ENCODE measurements at places on chromosomes 16 and 17.

- no peak for DNase-seq
Observed at GRCh38 chr16:51994597-51994996, 552.3 kb downstream of the TOX3 start.

DNA sequence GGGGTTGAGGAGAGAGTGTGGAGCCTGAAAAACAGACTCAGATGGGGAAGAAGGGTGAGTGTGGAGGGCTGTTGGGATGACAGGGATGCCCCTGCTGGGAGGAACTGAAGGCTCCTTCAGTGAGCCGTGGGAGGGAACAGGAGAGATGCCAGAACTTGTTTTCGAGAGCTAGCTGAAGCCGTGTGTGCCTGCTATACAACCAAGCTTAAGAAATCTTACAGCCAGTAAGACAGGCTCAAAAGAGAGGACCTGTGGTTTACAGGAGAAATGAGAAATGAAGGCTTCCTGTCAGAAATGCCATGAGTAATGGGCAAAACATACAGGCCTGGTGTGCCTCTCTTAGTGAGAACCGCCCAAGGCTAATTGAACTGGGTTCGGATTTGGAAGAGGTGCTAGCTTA, 99.6 kb downstream of the SPACA3 start:
- DNase-seq = no peak

- no peak for DNase-seq
Observed at GRCh38 chr17:6912110-6913051, 80.9 kb upstream of the TEKT1 start.

DNA sequence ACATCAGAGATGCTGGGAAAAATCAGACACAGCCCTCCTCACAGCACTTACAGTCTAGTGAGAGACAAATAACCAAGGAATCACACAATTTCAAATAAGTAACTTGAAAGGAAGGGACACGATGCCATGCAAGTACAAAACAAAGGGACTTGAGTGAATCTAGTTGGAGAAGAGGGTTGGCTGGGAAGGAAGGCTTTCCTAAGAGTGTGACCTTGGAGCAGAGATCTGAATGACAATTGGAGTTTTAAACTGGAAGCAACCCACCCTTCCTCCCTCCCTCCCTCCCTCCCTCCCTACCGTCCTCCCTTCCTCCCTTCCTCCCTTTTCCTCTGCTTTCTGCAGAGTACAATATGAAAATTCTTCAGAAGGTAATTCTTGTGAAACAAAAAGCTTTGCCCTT, 31.1 kb downstream of the ADAMTS18 start:
- DNase-seq = no peak

DNA sequence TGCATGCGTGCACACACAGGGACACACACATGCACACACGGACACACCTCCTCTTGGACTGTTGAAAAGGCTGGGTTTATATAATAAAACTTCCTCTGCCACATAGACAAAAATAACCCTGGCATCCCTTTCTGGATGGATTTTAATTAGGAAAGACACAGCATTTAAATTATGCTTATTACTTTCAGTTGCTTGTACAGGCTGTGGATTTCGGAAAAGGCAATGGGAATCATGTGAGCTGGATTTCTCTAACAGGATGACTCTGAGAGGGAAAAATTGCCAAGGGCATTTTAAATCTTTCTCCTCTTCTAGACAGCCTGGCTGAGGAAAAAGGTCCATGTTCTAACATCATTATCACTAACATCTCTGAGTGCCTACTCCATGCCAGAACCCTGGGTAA, 75.9 kb downstream of the HLF start:
- DNase-seq = no peak

DNA sequence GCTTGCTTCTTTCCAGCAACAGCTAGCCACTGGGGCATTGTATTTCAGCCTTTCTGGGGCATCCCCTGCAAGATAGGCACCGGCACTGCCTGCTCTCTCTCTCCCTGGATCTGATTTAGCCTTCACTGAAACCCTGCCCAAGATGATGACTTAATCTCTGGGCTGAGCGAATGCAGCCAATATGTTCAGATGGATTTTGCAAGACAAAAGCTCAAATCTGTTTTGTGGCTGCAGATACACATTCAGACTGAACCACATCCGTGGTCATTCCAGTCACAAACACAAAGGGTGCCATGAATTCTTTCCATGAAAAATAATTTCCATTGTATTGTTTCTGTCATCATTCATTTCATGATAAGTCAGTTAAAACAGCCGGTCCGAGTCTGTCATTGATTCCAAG, 24.2 kb downstream of the SOST start:
- no peak for DNase-seq

GRCh38 chr17:74555427-74555940, 9.6 kb upstream of the CD300C start:
- DNase-seq = no peak
